Hepatic stellate cell (primary cell): ENCODE measurements at places on chromosomes 16 and 17.
A peak's percentile ranks its signal among the peaks of the same experiment; 100 is the strongest.

- DNase-seq = no peak
Measured at GRCh38 chr16:14069818-14070217, 1.3 kb upstream of the MRTFB start.

- DNase-seq = peak; percentile 35
Measured at GRCh38 chr16:68992521-68992920, 112.9 kb upstream of the HAS3 start.

GRCh38 chr16:7689234-7689633, 356.6 kb downstream of the RBFOX1 start:
- DNase-seq = no peak

DNA sequence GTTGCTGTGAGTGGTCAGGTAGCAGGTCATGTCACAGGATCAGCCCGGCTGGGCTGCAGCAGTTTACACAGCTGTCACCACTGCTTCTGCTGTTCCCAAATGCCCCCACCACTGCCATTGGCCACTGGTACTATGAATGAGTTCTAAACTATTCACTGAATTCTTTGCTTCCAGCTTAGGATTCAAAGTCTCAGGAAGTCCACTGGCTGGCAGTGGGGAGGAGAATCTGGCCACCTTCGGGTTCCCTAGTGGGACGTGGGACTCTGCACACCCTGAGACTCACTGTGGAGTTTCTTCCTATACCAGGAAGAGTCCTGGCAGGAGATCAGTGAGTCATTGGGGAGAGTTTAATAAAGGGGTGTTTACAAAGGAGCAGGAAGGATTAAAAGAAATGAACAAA, 6.9 kb downstream of the MT1X start:
- DNase-seq = peak; percentile 38

DNA sequence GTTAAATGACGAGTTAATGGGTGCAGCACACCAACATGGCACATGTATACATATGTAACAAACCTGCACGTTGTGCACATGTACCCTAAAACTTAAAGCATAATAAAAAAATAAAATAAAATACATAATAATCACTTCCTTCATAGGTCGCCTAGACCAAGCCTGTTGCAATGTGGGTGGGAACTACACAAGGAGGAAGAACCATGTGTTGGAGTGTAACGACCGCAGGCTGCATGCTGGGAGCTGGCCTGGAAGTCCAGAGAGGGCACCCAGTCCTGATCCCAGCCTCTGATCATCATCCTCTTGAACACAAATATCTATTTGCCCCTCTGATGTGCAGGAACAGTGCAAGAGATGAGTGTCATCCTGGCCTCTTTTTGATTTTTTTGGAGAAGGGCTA, 224.7 kb upstream of the ASIC2 start:
- DNase-seq = no peak

DNA sequence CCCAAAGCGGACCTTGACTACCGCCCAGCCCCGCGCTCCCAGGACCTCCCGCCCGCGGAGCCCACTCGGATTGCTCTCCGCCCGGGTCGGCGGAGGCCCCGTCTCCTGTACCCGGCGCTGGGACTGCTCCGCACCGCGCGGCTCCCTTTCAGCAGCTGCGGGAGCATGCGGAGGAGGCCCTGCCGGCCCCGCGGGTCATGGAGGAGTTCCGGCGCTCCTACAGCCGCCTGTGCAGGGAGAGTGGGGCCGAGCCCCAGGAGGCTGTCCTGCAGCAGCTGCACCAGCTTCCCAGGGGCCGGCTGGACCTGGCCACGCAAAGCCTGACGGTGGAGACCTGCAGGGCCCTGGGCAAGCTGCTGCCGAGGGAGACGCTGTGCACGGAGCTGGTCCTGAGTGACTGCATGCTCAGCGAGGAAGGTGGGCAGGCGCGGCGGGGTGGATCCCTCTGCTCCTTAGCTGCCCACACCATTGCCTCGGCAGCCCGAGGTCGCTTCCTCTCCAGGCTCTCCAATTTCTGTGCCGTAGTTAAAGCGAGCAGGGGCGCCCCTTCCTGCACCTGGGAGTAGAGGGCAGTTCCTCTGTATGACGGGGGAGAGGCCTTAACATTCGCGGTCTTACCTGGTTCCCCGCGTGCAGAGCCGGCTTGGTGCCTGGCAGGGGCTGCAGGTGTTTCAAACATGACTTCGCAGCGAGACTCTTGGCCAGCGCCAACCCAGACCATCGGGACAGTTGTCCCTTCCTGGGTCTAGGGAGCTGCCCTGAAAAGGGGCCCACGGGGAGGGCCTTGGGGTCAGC, 539 bp downstream of the LRRC45 start:
- DNase-seq = peak; percentile 58

GRCh38 chr16:67872131-67872630, 671 bp upstream of the EDC4 start:
- DNase-seq = no peak

DNA sequence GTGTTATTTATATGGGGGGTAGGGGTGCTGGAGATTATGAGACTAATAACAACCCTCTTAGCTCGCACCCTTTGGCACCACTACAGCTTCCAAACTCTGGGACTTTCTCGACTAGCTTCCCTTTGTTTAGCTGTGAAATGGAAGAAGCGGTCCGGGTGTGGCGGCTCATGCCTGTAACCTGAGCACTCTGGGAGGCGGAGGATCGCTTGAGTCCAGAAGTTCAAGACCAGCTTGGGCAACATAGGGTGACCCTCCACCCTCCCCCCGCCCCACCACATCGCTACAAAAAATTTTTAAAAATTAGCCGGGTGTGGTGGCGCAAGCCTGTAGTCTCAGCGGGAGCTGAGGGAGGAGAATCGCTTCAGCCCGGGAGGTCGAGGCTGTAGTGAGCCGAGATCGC, 814 bp upstream of the CDH3 start:
- DNase-seq = no peak

DNA sequence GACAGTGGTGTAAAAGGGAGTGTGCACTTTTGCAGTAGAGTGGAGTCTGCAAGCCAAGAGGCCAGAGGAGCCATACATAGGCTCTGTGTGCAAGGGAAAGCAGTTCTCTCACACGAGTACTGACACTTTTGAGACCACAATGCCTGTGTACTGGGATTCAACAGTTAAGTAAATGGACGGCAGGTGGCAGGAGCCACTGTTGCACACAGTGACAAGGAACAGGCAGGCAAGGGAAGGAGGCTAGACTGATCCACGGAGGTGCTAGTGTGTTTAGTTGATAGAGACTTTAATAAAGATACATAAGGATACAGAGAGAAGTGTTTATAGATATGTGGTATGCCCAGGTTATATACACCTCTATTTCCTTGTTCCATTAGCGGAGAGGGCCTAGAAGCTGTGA, 67.0 kb downstream of the MPRIP start:
- DNase-seq = no peak
